ENCODE measurements at places on chromosomes 1 and 21.

DNA sequence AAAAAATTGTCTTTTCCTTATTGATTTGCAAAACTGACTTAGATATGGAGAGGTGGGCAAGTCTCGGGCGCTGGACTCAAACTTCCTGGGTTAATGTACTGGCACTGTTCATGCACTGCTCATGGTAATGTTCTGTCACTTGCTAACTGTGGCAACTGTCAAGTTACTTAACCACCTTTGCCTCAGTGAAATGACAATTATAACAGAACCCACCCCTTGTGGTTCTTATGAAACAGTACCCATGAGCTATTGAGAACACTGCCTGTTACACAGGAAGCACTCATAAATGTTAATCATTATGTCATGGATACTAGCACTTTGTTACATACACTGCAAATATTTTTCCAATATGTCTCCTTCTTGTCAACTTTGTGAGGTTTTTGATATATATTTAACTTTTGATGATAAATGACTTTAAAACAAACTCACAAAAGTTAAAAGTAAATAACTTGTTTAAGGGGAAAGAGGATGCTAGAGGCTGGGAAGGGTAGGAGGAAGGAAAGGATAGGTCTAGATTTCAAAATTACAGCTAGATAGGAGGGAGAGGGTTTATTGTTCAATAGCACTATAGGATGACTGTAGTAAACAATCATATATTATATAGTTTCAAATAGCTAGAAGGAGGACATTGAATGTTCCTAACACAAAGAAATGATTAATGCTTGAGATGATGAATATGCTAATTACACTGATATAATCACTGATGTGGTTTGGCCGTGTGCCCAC lies 342.5 kb downstream of the ADGRL2 start:
- DNase-seq = no peak

GRCh38 chr1:97050506-97050905 lies 328.9 kb downstream of the PTBP2 start:
- peak; percentile 78 for DNase-seq

DNA sequence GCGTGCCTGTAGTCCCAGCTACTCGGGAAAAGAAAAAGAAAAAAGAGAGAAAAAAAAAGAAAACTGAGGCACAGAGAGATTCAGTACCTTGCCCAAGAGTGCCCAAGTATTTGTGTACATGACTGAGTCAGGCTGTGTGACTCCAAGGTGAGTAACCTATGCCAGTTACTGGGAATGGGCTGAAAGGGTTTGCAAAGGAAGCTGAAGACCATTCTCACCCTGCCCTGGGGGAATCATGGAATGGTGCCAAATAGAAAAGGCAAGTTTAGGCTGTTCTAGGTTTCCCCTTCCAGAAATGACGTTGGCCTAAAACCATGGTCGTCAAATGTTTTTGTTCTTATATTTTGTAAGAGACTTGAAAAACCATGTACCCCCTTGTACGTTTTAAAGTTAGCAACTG lies 37.9 kb upstream of the LRIG2 start:
- no peak for DNase-seq

DNA sequence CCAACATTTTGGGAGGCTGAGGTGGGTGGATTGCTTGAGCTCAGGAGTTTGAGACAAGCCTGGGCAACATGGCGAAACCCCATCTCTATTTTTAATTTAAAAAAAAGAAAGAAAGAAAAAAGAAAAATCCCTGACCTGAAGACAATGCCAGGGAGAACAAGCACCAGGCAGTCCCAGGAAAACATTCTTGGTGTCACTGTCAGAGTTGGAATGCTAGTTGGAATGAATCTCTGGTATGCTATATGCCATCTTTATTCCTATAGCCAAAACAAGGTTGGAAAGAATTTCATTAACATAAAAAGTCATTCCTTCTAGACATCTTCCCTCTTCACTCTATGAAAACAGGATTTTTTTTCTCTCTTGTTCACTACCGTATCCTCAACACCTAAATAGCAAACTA lies 2.8 kb downstream of the DNAJC8 start:
- peak; percentile 12 for DNase-seq

GRCh38 chr1:156751451-156751756 lies at the start of gene HDGF:
Gene HDGF (minus strand): TSS chr1:156751675. CDS start chr1:156751429, 246 bp downstream.
- no peak for DNase-seq

DNA sequence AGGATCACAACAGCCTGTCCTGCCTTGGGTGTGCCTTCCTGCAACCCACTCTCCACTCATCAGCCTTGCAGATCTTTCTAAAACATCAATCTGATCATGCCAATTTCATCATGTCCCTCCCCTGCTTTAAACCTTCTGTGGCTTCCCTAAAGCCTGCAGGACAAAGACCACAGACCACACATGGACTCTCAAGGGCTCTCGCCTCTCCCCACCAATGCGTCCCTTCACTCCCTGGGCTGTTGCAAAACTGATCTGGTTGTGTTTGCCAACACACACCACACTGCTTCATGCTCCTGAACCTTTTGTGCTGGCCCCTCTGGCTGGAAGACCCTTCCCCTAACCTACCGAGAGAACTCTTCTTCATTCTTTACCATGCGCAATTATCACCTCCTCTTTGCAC lies 72.4 kb downstream of the ITPKB start:
- no peak for DNase-seq

GRCh38 chr1:80218112-80218511 lies 1211.6 kb upstream of the ADGRL4 start:
- DNase-seq = peak; percentile 67

GRCh38 chr1:210850556-210850955 lies 283.4 kb downstream of the KCNH1 start:
- no peak for DNase-seq

- peak; percentile 48 for DNase-seq
These were observed 55.4 kb downstream of the EPRS1 start for GRCh38 chr1:219990782-219991510.

DNA sequence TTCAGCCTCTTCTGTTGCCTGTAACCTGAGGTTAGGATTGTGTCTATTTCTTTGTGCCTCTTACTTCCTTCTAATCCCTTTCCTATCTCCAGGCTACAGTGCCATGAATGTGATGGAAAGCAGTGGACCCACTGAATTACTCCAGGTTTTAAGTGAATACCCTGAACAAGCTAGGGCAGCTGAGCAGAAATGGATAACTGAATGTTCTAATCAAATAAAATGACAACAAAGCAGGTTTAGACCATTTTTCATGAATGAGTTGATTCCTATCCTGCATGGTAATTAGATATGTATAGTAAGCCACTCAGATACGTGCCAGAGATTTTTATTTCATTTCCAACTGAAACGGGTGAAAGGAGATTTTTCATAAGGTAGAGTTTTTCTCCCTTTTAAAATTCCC lies 127.5 kb upstream of the ZP4 start:
- no peak for DNase-seq

DNA sequence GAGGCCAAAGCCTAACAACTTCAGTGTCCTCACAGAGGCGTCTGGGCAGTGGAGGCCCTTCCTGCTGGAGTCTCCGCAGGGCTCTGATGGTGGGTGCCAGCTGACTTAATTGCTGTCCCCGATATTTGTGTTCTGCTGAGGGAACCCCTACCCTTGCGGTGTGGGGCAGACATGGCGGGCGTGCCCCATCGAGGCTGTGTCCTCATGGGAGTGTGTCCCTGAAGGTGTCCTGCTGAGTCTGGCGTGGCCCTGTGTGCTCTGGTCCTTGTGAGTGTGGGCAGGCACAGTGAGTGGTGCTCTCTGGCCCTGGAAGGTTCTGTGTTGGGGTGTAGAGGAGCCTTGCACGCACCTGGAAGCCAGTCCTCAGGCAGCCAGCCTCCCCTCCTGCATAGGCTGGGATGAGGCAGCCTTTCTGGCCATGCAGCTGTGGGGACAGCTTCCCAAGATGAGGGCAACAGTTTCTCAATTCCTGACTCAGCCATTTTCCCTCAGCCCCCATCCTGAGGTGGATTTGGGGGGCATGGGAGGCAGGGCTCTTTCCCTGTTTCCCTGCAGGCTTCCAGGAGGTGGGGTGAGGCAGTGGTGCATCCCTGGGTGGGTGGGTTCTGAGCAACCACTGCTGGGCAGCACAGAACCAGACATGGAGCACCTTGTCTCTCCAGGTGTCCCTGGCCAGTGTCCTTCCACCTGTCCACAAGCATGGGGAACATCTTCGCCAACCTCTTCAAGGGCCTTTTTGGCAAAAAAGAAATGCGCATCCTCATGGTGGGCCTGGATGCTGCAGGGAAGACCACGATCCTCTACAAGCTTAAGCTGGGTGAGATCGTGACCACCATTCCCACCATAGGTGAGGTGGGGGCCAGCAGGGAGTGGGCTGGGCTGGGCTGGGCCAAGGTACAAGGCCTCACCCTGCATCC lies 6.5 kb downstream of the C1orf35 start:
- DNase-seq = no peak

DNA sequence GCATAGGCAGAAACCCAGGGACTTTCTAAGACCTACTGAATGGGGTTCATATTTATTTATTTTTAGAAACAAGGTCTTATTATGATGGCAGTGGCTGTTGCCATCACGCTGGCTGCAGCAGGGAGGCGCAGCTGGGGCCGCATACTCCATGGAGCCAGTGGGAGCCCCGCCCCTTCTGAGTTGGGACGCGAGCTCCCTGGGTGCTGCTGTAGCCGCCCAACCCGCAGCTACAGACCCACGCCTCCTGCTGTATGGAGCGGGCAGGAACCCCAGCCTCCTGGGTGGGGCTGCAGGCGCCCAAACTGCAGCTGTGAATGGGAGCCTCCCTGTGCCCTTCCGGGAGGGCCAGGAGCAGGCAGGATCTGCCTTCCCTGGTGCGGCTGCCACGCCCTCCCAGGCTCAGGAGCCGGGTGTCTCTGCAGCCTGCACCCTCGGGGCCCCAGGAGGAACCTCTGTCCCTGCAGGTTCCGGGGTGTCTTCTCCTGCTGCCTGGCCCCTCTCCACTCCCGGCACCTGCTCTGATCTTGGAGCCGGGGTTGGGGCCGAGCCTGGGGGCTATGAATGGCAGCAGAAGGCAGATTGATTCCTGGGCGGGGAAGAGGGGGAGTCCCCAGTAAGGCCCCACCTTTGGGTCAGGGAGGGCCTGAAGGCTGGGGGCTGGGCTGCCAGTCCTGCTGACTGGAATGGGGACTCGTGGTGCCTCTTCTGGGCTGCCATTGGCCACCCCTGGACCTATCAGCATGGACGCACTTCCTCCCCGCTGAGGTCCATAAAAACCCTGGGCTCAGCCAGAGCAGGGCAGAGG lies 66.5 kb upstream of the LRRN2 start:
- no peak for DNase-seq

DNA sequence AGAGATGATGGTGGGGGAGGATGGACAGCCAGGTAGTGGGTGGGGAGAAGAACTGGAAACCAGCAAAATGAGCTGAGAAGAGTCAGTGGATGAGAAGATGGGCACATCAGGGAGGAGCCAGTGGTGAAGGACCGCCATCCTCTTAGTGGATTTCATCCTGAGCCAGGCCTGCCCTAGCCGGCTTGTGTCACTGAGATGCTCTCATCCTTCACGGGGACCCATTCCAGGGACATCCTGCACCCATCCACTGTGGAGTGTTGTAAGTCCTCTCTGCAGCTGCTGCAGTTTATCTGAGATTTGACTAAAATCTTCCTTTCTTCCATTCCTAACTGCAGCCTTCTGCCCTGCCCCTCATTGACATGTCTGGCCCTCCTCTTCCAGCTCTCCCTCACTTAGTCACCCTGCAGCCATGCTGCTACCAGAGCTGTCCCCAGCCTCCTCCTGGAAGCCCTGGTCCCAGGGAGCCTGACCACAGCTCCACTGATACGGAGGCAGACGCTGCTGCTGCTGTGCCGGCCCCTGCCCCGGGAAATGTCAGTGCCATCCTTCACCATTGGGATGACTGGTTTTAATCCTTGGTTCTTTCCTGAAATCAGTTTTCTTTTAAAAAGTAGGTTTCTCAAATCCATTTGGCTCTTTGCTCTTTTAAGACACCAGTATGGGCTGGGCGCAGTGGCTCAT lies 33.2 kb downstream of the STUM start:
- no peak for DNase-seq

GRCh38 chr1:3473381-3473844 lies 18.9 kb downstream of the ARHGEF16 start:
- peak; percentile 93 for DNase-seq
